ENCODE measurements at places on chromosomes 3 and 15.
A peak's percentile ranks its signal among the peaks of the same experiment; 100 is the strongest.

GRCh38 chr3:18224426-18224825 is 200.7 kb downstream of the SATB1 start:
- no peaks in the 10 kb centered on the region for H3K27me3 ChIP-seq
- H3K27ac ChIP-seq, result no peak overlapping the region
- H3K4me1 ChIP-seq, result peaks cover 3% of the 10 kb centered on the region
- no peak for DNase-seq
- H3K4me3 ChIP-seq, result no peak overlapping the region

DNA sequence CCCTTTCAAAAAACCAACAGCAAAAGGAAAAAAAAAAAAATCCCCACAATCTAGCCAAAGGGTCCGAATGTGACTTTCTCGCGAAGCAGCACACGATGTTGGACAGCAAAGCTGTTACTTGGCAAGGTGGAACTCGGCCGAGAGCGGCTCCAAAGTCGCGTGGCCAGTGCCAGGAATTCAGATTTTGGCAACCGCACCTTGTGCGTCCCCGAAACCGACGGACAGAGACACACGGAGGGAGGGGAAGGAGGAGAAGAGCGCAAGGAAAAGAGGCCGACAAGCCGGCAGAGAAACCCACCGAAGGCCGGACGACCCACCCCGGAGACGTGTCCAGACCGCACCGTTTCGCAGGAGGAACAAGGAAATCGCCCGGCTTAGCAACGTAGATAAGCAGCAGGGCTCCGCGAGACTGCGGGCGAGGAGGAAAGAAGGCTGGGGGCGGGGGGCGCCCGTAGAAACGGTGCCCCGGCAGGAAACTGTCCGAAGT is 517.3 kb downstream of the MECOM start:
- peaks cover 24% of the 10 kb centered on the region for H3K4me1 ChIP-seq
- peaks cover 85% of the 10 kb centered on the region for H3K27me3 ChIP-seq
- H3K27ac ChIP-seq, result no peak overlapping the region
- no peak overlapping the region for H3K4me3 ChIP-seq
- no peaks in the 10 kb centered on the region for H3K36me3 ChIP-seq

DNA sequence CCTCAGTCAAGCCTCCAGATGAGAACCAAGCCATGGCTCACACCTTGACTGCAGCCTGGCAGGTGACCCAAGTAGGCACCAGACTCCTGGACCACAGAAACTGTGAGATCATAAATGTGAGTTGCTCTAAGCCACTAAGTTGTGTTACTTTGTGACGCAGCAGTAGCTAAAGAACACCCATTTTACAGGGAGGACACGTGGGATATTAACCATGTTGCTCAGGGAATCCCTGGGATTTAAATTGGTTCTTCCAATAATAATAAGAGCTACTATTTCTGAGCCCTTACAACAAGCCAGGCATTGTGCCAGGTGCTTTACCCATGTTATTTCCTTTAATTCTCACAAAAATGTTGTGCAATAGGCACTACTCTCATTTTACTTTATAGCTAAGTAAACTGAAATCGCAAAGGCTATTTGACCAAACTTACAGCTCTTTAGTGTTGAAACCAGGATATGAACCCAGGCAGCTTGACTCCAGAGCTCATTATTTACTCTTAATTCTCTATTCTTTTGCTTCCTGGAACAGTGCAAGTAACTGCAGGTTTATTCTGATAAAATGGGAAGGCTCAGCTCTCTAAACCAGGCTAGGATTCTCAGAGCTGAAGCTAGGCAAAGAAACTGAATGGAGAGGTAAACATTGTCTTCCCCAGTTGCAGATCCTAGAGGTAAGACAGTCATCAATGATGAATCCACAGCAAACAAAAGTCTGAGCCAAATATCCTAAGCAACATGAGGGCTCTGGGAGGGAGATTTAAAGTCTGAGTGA is 294.4 kb downstream of the KBTBD8 start:
- no peak for DNase-seq
- no peaks in the 10 kb centered on the region for H3K36me3 ChIP-seq
- H3K4me3 ChIP-seq, result no peak overlapping the region

GRCh38 chr3:125151916-125152315 is 60.6 kb downstream of the SLC12A8 start:
- no peaks in the 10 kb centered on the region for H3K27me3 ChIP-seq
- H3K4me3 ChIP-seq, result no peak overlapping the region
- no peaks in the 10 kb centered on the region for H3K36me3 ChIP-seq

- DNase-seq, result no peak
- no peaks in the 10 kb centered on the region for H3K36me3 ChIP-seq
- H3K27me3 ChIP-seq, result no peaks in the 10 kb centered on the region
- no peaks in the 10 kb centered on the region for H3K4me1 ChIP-seq
These were observed 265.5 kb downstream of the RORA start for GRCh38 chr15:60963557-60963956.

DNA sequence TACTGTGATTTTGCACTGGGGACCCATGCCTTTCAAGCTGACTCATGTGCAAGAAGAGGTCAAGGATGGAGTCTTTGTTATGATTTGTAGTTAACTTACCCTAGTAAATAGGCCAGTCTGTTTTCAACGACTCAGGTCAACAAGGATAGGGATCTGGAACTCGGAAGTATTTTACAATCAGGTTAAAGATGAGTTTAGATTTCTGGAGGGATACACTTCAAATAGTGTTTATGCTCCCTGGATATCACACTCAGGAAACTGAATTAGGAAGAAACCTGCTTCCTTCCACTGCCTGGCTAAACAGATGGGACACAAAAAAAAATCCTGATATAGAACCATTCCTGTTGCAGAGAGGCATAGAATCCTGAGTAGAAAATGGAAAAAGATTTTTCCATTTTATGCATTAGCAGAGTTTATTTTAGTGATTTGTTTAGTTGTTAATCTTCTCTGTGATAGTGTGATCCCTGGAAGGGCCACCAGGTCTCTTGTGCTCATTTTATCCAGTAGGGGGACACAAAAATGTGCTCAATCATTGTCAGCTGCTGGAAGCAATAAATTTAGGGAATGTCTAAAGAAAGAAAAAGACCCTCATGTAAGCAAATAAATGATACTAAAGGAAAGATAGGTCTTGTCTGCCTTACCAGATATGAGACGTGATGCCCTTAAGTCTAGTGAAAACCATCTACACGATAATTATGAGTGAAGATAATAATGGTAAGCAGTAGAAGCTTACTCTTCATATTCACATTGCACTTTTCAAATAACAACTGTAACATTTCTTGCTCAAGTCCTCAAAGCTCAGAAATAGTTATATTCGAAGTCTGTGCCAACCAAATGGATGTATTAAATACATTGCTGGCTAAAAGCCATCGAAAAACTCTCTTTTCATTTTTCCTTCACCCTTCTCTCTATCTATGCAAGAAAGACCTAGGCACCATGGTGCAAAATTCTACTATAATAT is 452.1 kb upstream of the KCNMB2 start:
- H3K4me3 ChIP-seq, result no peak overlapping the region
- no peaks in the 10 kb centered on the region for H3K36me3 ChIP-seq

- H3K36me3 ChIP-seq, result peaks cover 6% of the 10 kb centered on the region
- no peaks in the 10 kb centered on the region for H3K27me3 ChIP-seq
- H3K4me1 ChIP-seq, result peaks cover 87% of the 10 kb centered on the region
- H3K27ac ChIP-seq, result peak within 1 kb of the TSS; percentile 79
- no peak for DNase-seq
These were observed at the start of gene MAPKAPK3 for GRCh38 chr3:50617096-50617791. Gene MAPKAPK3, plus strand, starts transcription at chr3:50617151. Its CDS starts 415 bp downstream, at chr3:50617566.

DNA sequence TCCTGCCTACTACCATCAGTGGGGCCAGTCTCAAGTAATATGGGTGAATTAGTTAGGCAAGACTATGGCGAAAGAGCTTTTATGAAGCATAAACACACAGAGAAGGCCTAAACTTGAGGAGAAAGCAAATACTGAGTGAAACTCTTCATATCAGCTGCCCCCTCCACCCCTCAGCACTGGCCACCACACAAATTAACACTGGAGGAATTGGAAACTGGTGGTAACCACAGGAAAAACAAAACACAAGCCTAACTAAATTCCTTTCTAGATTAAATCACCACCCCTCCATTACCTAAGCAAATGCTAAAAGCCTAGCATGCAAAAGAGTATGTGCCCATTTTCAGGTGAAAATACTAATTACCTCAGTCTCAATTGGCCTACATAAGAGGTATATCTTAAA is 774.7 kb upstream of the NECTIN3 start:
- DNase-seq, result no peak
- H3K27ac ChIP-seq, result no peak overlapping the region
- H3K4me3 ChIP-seq, result no peak overlapping the region
- no peaks in the 10 kb centered on the region for H3K27me3 ChIP-seq

DNA sequence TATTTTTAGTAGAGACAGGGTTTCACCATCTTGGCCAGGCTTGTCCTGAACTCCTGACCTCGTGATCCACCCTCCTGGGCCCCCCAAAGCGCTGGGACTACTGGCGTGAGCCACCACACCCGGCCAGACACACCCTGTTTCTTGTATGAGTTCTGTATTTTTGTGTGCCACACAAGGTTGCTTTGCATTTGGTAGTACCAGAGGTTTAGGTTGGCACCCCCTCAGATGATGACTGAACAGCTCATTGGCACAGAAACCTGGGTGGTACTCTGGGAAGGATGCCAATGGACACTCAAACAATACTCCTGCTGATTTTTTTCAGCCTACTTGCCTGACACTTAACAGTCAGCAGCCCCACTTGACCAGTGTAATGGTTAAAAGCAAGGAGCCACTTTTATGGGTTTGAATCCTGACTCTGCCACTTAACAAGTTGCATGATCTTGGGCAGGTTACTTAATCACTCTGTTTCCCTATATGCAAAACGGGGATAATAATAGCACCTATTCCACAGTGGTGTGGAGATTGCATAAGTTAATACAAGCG is 39.2 kb upstream of the BCL2A1 start:
- no peaks in the 10 kb centered on the region for H3K36me3 ChIP-seq
- no peak for DNase-seq
- no peaks in the 10 kb centered on the region for H3K4me1 ChIP-seq
- no peaks in the 10 kb centered on the region for H3K27me3 ChIP-seq

All from CD4-positive, alpha-beta T cell (primary cell).